ENCODE measurements at places on chromosomes 4 and X.

DNA sequence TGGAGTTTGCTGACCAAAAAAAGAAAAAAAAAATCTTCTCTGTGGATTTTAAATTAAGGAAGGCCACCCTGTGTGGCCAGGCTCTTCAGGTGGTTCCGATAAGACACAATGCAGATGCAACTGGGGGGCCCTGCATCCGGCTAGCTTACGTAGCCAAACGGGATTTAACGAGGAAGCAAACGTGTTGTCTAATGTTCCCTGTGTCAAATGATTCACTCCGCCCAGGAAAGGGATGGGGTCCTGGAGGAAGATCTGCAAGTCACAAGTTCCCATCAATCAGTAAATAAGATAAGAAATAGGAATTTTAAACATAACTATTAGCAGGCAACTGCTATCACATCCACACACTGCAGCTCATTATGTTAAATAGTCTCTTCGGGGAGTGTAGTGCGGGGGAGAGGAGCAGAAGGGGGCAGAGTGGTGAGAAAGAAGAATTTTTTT is 216.4 kb upstream of the GYPA start:
- no peak for DNase-seq

DNA sequence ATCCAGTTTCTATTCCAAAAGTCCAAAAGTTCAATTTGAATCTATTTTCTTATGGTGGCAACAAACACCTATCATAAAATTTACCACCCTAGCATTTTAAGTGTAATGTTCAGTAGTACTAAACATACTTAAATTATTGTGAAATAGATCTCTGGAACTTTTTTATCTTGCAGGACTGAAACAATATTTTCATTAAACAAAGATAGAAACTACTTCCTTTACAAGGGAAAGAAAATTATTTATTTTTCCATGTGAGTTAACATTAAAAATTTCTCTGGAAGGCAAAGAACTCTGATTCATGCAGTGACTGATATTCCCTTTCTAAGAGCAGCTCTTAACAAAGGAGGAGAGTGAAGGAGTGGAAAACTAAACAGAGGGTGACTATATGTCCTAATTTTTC is 40.2 kb downstream of the ADH7 start:
- no peak for DNase-seq

DNA sequence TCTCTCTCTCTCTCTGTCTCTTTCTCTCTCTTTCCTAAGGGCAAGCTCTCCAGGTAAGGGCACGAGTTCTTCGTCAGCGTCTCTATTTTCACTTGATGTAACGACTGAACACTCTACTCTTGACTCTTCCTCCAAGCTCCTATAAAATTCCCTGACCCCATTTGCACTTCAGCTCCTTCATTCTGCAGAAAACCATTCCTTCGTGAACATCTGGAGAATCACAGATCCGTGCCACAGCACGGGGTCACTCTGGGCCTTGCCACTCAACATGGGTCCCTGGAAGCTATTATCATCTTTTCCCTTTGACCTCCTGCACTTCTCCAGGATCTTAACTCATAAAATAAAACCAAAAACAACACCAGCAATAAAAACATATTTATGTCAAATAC is 112.0 kb upstream of the LNX1 start:
- DNase-seq: no peak

- no peak for DNase-seq
Measured at GRCh38 chr4:89797117-89797516, 39.8 kb downstream of the SNCA start.

GRCh38 chr4:186906722-186907121 is 183.1 kb upstream of the FAT1 start:
- DNase-seq: no peak

GRCh38 chr4:48490012-48490679 is at the start of gene ZAR1:
Gene ZAR1, plus strand, starts transcription at chr4:48490252. Its CDS starts 40 bp downstream, at chr4:48490292.
- DNase-seq: no peak

DNA sequence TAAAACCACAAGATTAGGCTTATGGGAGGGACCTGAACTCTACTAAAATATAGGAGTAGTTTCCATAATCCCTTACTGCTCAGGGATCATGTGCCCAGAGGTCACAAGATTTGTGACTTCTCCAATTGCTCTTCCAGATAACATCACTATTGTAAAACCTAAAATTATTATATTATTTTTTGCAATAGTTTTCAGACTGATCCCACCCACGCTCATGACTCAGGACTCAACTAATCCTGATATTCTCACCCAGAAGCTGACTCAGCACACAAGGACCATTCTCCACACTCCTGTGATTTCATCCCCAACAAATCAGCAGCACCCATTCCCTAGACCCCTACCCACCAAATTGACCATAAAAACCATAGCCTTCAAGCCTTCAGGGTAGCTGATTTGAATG is 24.0 kb upstream of the RPL34 start:
- no peak for DNase-seq

- no peak for DNase-seq
Measured at GRCh38 chrX:133374874-133375387, 40.4 kb downstream of the GPC4 start.

GRCh38 chrX:47129157-47129898 is 15.2 kb downstream of the NDUFB11 start:
- DNase-seq: peak; percentile 72

GRCh38 chrX:46686003-46686645 is 72.8 kb downstream of the SLC9A7 start:
- DNase-seq: no peak

DNA sequence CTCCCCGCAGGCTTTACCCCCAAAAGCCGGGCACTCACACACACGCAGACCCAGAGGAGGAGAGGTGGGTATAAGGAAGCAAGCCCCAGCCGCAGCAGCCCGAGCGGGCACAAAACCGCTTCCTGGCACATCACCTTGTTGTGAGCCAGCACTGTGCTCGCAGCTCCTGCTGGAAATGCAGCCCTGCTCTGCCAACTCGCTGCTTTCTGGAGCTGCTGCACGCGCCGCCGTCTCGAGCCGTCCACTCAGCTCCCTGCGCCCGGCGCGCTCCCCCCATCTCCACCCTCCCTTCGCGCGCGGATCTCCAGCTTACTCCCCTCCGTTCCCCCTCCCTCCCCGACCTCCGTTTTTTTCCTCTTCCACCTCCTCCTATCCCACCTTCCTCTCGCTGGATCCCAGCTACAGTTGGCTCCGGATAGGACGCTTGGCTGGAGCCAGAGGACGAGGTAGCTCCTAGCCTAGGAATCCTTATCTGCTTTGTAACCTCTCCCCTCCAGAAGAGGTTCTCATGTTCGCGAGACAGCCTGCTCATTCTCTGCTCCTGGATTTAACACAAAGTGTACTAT is at the start of gene SPOCK3:
SPOCK3 (minus strand) TSS at position 179 of the 566 bp plus-strand sequence.
- DNase-seq: no peak

GRCh38 chr4:39205000-39205399 is 22.7 kb downstream of the WDR19 start:
- DNase-seq: no peak

DNA sequence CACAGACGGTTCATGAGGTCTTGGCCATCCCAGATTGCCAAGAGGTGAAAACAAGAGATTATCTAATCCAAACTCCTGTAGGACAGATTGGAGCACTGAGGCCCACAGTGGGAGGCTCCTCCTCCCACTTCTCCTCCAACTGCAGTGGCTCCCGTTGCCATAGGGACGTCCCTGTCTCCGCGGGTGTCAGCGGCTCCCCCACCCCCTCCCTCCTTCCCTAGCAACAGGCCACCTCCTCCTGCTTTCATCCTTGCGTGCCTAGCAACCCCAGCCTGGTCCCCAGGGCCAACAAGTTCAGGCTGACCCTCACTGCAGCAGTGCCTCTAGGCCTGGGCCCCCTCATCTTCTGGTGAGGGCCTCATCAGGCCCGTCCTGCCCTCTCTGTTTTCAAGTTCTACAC is 6.8 kb upstream of the IQSEC2 start:
- DNase-seq: no peak

GRCh38 chr4:98289375-98289774 is 28.2 kb downstream of the RAP1GDS1 start:
- DNase-seq: no peak

DNA sequence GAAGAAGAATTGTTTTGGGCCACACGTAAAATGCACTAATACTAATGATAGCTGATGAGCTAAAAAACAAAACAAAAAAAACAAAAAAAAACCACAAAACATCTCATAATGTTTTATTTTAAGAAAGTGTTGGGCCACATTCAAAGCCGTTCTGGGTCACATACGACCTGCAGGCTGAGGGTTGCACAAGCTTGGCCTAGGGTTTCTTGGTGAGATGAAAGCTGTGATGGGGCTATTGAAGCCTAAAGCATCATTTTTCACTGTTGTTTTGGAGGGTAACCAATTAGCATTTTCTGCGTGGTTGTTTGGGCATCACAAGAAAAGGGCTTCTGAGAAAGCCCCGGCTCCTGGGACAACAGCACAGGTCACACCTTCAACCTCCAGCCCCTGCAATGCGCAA is 42.5 kb upstream of the ZNF157 start:
- DNase-seq: no peak

DNA sequence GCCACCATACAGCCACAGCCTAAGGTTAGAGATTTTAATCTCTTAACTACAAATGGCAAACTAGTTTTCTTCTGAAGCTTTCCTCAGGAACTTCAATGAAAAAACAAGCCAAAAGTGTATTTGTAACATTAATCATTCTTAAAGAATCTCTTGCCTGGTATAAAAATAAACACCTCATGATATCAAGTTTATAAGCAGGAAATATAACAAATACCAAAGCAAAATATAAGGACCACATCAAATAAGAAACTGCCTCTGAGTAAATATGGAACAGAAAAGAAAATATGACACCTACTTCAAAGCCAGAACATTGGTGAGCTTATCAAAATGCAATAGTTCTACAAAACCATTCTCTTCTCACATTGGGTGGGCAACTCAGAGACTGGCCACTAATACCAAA is 89.9 kb downstream of the GPC4 start:
- no peak for DNase-seq

- DNase-seq: no peak
Measured at GRCh38 chr4:4334798-4335520, 44.9 kb downstream of the ZBTB49 start.

DNA sequence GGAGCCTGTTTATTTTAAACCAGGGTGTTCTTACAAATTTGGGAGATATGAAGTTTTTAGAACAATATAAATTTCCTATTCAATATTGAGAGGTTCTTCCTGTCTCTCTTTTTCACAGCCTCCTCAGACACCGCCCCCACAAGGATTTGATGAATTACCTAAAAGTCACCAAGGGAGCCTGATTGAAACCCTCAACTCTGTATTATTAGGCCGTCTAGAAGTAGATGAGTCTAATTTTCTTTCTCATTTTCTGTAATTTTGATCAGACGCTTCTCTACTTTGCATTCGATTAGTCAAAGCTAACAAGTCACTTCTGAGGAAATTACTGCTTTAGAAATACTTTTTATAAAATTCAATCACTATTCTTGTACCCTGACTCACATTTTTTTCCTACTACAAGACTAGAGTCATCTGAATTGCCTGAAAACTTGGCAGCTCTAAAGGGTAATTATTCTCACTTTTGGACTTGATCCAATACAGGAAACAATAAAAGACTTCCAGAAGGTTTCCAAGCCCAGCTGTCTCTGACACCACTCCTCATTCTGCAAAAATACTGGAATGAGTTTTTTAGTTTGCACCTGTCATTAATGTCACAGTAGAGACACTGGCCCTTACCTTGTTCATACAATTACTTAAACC is 111.2 kb downstream of the ELOVL6 start:
- no peak for DNase-seq

DNA sequence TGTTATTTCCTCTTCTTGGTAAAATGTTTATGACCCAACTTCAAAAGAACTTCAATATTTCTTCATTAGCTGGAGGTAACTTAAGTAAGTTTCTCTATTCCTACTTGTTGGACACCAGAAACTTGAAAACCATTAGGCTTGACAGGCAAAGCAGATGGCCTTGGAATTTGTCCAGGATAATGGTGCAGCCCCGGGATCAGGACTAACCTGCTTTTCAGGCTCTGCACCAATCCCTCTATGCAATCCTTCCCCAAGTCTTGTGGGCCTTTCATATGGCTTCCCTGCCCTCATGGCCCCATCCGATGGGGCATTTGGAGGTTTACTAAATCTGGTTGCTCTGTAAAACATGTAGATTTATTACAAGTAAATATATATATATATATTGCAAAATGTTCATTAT is 68.5 kb downstream of the SPINK2 start:
- no peak for DNase-seq

- no peak for DNase-seq
Measured at GRCh38 chr4:97691111-97691605, 452.1 kb downstream of the STPG2 start.

DNA sequence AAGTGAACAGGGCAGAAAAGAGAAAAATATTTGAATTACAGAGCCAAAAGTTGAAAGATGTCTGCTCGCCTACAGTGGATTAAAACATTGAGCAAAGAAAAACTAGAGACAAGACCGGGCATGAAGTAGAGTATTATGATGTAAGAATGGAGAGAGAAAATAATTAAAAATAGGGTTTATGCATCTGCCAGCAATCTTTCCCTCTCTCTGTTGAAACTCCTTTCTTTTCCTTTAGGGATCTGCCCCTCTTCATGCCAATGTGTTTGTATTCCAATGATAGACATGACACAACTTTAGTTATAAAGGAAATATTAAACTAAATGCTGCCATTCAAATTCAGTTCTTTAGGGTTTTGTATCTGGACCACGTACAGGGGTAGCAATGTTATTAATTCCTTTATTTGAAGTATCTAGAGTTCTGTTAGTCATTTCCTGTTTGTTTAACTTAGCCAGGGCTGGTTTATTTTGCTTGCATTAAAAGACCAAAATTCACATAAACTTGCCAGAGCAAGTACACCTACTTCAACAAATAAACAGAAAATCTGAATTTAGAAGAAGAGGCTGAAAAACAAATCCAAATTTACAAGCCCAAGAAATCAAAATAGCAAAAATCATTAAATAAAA is 202.6 kb downstream of the SPOCK3 start:
- DNase-seq: no peak

DNA sequence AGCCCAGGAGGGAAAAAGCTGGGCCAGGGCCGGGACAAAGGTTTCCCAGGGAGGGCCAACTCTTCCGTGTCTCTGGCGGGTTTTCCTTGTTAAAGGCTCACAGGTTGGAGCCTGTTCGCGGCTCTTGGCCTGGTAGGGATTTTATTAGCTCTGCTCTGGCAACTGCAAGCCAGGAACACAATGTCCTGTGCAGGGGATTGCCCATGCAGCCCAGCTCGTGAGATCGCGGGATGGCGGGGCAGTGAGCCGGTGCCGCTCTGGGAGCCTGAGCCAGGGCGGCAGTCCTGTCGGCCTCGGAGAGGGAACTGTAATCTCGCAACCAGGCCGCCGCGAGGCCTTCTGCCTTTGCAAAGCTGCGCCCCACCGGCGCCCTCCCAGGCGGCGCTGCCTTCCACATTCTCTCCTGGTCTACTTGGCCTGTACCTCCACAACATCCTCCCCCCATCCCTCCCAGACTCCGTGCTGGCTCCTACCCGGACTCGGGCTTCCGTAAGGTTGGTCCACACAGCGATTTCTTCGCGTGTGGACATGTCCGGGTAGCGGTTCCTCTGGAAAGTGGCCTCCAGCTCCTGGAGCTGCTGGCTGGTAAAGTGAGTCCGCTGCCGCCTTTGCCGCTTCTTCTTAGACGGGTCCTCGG is 2.1 kb downstream of the PITX2 start:
- DNase-seq: no peak

DNA sequence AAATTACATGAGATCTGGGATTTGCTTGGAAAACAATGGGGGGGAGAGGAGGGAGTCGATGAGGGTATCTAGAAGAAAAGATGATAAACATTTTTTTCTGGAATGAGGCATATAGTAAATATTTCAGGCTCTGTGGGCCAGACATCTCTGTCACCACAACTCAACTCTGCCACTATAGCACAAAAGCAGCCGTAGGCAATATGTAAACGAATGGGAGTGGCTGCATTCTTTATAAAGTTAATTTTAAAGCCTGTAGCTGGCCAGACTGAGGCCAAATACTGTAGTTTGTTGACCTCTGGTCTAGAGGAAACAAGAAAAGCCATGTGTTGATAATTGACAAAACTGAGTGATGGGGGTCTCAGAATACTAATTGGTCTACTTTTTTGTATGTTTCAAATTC is 14.1 kb upstream of the TCEANC start:
- no peak for DNase-seq

Data from SIG-M5 (cell line).